ENCODE measurements at places on chromosomes 6 and 20. TPM values are rescaled to one million over a fixed set of nuclear protein-coding genes. Genes with fewer than 3 reads are reported as not detected.

GRCh38 chr6:90288404-90288803 lies 8.2 kb downstream of the BACH2 start:
- no peak overlapping the region for H3K27ac ChIP-seq
- no peaks in the 10 kb centered on the region for H3K27me3 ChIP-seq
- no peak overlapping the region for H3K4me3 ChIP-seq
- no peaks in the 10 kb centered on the region for H3K36me3 ChIP-seq

DNA sequence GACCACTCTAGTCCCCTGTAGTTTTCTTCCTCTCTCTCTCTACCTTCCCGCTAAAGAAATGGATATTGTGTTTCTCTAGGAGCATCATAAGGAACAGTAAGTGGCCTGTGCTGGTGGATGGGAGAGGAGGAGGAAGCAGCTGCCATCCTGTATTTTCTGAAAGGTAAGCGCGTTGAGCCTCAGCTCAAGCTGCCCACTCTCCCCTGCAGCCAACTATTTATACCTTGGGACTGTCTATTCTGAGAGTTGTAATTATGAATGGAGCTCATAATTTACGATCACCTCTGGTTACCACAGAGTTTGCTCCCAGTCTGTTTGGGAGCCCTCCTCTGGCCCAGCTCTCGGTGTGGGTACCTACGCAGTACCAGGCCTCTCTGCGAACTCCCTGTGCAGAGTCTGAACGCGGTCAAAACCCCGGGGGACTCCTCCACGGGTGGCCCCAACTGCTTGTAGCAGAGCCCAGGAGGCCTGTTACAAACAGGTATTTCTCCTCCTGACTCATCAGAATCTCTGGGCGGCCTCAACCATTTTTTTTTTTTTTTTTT lies 285.4 kb downstream of the SMOC2 start:
- no peaks in the 10 kb centered on the region for H3K27me3 ChIP-seq
- no peaks in the 10 kb centered on the region for H3K4me1 ChIP-seq
- H3K36me3 ChIP-seq: no peaks in the 10 kb centered on the region
- no peak for DNase-seq
- no peak overlapping the region for H3K4me3 ChIP-seq

DNA sequence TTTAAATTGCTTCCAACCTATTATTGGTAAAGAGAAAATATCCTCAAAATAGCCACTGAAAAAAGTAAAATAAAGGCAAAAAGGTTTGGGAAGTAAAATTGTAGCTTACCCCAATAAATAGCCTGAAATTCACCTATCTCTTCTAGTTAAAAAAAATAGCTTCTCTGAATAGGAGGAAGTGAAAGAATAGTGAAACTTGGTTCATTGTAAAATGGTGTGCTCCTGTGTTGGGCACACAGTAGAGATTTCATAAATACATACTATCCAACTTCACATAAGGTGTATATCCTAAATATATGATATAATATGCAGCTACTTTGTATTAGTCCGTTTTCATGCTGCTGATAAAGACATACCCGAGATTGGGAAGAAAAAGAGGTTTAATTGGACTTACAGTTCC lies 45.3 kb downstream of the CDK19 start:
- no peaks in the 10 kb centered on the region for H3K27me3 ChIP-seq
- no peak for DNase-seq
- H3K27ac ChIP-seq: no peak overlapping the region
- no peak overlapping the region for H3K4me3 ChIP-seq
- H3K4me1 ChIP-seq: no peaks in the 10 kb centered on the region
- no peaks in the 10 kb centered on the region for H3K36me3 ChIP-seq

DNA sequence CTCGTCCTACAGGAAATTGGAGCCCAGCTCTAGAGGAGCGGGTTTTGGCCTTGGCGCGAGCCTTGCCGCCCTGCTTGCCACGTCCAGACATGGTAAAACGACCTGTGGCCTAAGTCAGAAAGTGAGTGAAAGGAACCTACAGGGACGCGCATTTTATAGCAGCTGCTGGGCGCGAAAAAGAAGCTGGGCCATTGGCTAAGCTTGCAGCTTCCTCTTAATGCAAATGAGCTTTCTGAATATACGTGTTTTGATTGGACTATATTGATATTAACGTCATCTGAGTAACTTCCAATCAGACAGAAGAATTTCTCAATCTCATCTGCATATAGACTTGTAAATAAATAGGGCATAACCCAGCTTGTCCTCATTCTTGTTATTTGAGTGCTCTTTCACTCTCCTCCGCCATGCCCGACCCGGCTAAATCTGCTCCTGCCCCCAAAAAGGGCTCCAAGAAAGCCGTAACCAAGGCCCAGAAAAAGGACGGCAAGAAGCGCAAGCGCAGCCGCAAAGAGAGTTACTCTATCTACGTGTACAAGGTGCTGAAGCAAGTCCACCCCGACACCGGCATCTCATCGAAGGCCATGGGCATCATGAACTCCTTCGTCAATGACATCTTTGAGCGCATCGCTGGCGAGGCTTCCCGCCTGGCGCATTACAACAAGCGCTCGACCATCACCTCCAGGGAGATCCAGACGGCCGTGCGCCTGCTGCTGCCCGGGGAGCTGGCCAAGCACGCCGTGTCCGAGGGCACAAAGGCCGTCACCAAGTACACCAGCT lies 18.9 kb downstream of the OR2B2 start:
- H3K36me3 ChIP-seq: no peaks in the 10 kb centered on the region
- no peaks in the 10 kb centered on the region for H3K4me1 ChIP-seq
- peak overlapping the region; percentile 19 for H3K27ac ChIP-seq

- H3K36me3 ChIP-seq: peaks cover 2% of the 10 kb centered on the region
- no peaks in the 10 kb centered on the region for H3K27me3 ChIP-seq
- peak; percentile 59 for DNase-seq
- H3K4me1 ChIP-seq: no peaks in the 10 kb centered on the region
These were observed 1.4 kb upstream of the TRIM39 start for GRCh38 chr6:30325150-30325872.

GRCh38 chr6:165872311-165872710 lies 209.3 kb upstream of the PDE10A start:
- H3K36me3 ChIP-seq: no peaks in the 10 kb centered on the region
- DNase-seq: no peak
- no peak overlapping the region for H3K4me3 ChIP-seq
- H3K27me3 ChIP-seq: no peaks in the 10 kb centered on the region

GRCh38 chr20:16243470-16243869 lies 329.8 kb downstream of the KIF16B start:
- no peak overlapping the region for H3K4me3 ChIP-seq
- no peak for DNase-seq
- no peaks in the 10 kb centered on the region for H3K36me3 ChIP-seq
- H3K27ac ChIP-seq: no peak overlapping the region
- no peaks in the 10 kb centered on the region for H3K27me3 ChIP-seq

DNA sequence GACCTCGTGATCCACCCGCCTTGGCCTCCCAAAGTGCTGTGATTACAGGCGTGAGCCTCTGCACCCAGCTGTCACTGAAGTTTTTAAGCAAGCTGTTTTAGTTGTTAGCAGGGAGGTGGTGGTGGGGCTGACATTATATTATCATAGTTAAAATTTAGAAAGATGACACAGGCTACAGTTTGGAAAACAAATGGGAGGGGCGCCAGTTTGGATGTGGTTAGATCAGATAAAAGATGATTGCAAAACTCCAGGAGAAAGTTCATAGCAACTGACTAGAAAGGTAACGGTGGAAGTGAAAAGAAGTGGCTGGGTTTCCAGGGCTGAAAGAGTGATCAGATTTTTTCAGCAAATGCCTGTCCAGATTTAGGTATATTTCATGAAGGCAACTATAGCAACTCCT lies 311.9 kb upstream of the CITED2 start:
- no peak overlapping the region for H3K27ac ChIP-seq
- no peaks in the 10 kb centered on the region for H3K27me3 ChIP-seq

DNA sequence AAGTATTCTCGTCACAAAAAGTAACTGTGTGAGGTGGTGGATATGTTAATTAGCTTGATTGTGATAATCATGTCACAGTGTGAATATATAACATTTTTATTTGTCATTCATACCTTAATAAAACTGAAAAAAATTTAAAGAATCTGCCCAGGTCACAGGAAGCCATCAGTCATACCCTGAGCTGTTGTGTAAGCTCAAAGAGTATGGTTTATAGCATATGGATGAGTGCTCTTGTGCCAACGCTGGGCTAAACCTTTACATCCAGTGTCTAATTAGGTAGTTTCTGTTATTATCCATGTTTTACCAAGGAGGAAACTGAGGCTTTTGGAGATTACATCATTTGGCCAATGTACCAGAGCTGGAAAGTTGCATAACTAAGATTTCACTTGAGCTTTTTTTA lies 11.4 kb downstream of the PKIG start:
- no peaks in the 10 kb centered on the region for H3K27me3 ChIP-seq
- H3K4me3 ChIP-seq: no peak overlapping the region
- peaks cover 10% of the 10 kb centered on the region for H3K4me1 ChIP-seq
- no peak for DNase-seq
- H3K27ac ChIP-seq: peak overlapping the region; percentile 20

DNA sequence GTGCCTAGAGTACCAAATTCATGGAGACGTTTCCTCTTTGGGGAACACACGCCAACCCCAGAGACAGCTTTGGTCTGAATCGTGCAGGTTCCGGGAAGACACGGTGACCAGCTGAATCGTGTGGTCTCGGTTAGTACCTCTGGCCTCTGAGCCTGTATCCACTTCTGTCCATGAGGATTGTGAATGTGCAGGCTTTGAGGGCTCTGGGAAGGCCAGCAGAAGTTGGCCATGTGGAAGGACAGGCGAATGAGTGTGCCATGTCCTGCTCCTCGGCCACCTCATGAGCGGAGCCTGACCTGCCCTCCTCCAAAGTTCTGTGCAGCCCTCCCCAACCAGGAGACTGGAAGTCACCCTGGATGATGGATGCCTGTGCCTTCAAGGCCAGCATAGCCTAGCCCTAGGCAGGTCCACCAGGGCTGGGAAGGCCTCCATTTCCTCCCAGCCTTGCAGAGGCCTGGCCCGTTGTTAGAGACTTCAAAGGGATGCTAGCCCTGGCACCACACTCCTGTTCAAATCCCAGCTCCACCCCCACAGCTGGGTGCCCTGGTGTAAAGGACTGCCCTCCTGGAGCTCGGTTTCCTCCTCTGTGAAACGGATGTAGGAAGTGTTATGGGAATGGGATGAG lies 1.7 kb upstream of the TMEM74B start:
- no peaks in the 10 kb centered on the region for H3K36me3 ChIP-seq
- H3K27me3 ChIP-seq: no peaks in the 10 kb centered on the region
- H3K4me1 ChIP-seq: no peaks in the 10 kb centered on the region
- H3K27ac ChIP-seq: no peak overlapping the region
- no peak overlapping the region for H3K4me3 ChIP-seq
- no peak for DNase-seq

DNA sequence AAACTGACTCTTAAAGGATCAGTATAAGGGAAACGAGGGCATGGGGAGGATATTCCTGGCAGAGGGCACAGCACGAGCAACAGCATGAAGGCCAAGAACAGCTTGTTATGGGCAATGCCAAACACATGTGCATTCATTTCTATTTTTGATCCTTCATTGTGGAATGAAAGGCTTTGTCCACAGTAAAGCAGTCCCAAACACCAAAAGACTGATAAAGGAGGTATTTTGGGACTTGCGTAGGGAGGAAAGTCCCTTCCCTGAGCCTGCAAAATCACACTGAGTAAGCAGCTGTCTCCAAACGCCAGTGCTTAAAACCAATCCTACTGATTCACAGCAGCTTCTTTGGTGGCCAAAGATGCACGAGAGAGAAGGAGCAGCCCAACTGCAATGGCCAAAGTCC lies 138.2 kb downstream of the UNC5CL start:
- H3K4me3 ChIP-seq: no peak overlapping the region
- no peaks in the 10 kb centered on the region for H3K36me3 ChIP-seq
- H3K27ac ChIP-seq: peak overlapping the region; percentile 58
- DNase-seq: no peak
- H3K27me3 ChIP-seq: no peaks in the 10 kb centered on the region
- H3K4me1 ChIP-seq: peaks cover 3% of the 10 kb centered on the region

- H3K36me3 ChIP-seq: no peaks in the 10 kb centered on the region
- H3K27me3 ChIP-seq: no peaks in the 10 kb centered on the region
- H3K27ac ChIP-seq: no peak overlapping the region
- no peaks in the 10 kb centered on the region for H3K4me1 ChIP-seq
These were observed 600.8 kb downstream of the MEI4 start for GRCh38 chr6:78253618-78254017.

DNA sequence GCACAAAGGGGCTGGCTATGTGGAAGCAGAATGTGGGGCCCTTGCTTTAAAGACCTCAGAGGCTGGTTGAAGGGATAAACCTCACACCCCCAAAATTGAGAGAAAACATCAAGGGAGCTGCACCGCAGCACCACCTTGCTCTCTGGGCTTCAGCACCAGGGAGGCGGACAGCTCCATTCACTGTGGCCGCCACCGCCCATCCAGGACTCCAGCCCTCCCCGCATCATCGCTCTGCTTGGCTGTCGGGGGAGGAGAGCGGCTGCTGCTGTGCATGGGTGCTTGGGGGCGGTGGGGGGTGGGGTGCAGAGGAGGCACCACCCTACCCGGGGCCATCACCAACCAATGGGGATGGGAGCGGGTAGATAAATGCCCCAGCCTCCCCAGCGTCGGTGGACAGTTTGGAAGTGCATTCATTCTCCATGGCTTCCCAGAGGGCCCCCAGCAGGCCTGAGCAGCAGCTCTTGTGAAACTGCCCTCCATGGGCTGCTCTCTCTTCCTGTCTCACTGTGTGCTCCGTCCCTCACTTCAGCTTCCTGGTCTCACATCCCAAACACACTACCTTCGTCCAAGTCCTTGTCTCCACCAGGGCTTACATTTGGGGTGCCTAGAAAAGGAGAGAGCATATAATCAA lies 75.7 kb upstream of the BHLHE23 start:
- H3K36me3 ChIP-seq: no peaks in the 10 kb centered on the region
- no peaks in the 10 kb centered on the region for H3K27me3 ChIP-seq
- no peak overlapping the region for H3K4me3 ChIP-seq
- peak; percentile 53 for DNase-seq
- H3K4me1 ChIP-seq: no peaks in the 10 kb centered on the region

The C20orf141 gene
- not detected for total RNA-seq

The LY6G6F gene
- total RNA-seq: not detected

The SMLR1 gene
- not detected for total RNA-seq

The LGSN gene
- not detected for total RNA-seq

The ELOVL4 gene
- total RNA-seq: 3.3 TPM

The SLC22A23 gene
- 9.4 TPM for total RNA-seq

The EFCAB8 gene
- 0.81 TPM for total RNA-seq

The EPB41L1 gene
- 38.6 TPM for total RNA-seq

The TMC2 gene
- 0.15 TPM for total RNA-seq

The TDRD6 gene
- 1.0 TPM for total RNA-seq
